ENCODE measurements at places on chromosomes 2 and 18.

DNA sequence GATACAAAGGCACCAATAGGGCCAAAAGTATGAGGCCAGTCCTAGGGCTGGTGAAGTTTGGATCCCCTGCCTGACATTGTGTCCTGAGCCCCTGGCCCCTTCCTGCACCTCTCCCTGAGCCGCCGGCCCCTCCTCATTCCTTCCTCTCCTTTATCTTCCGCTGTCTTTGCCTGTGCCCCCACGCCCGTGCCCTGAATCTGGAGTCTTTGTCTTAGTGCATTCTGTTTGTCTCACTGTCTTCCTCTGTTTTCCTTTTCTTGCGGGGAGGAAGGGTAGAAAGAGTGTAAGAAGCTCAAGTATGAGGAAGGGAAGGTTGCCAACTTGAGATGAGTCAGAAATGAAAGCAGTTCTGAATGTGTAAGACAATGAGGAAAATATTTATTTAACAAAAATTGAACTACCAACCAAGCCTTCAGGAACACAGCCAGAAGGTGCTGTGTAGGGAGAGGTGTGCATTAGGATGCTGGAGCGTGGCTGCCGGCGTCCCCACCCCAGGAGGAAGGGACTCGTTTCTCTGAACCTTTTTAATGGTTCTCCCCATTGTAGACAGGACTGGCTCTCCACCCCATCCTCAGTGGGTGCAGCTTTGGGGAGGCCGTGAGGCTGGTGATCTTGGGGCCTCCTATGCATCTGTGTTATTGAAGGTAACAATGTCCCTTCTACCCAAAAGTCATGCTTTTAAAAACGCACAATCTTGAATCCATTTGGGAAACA lies 133.1 kb downstream of the NEDD4L start:
- DNase-seq = peak; percentile 35

- no peak for DNase-seq
These were observed 143.9 kb downstream of the PXDN start for GRCh38 chr2:1600191-1601066.

GRCh38 chr2:85736456-85737355 lies 17.1 kb upstream of the ATOH8 start:
- DNase-seq = no peak

- peak; percentile 28 for DNase-seq
These were observed 480.9 kb downstream of the TSN start for GRCh38 chr2:122236152-122236874.

DNA sequence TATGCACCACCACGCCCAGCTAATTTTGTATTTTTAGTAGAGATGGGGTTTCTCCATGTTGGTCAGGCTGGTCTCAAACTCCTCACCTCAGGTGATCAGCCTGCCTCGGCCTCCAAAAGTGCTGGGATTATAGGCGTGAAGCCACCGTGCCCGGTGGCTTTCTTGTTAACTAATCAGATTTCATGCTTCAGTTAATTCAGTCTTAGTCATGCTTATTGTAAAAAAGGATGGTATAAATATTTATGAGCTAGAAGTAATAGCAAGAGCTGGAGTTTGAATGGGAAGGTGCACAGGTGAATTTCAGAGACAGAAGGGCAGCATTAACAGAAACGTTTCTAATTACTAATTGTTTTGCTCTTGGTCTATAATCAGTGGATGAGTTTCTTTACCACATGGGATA lies 10.3 kb downstream of the GEMIN6 start:
- no peak for DNase-seq

- DNase-seq = no peak
These were observed 87.1 kb downstream of the HS1BP3 start for GRCh38 chr2:20563833-20564232.

GRCh38 chr2:221567809-221568208 lies 4.3 kb downstream of the EPHA4 start:
- no peak for DNase-seq

DNA sequence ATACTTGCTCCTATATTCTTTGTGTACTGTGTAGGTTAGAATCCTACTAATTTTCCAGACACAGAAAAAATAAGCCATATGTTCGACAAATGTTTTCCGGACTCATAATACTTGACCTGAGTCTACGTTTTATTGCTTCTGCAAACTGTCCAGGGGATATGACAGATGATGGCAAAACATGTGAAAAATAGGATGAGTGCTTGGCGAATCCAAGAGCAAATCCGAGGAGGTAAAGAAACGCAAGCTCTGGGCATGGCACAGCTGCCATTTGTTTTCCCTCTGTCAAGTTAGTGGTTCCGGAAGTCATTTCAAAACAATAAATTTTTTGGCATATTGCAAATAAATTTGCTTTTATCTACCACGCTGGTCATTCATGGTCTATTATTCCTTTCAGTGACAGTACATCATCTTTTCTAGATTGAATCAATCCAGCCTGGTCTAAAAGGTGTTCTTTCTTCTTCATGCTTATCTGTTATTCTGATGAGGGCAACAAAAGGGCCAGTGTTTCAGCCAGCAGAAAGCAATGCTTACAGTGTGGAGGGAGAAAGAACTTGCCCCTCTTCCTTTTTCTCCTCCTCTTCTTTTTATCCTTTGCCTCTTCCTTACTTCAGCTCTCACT lies 476.1 kb upstream of the SOX11 start:
- DNase-seq = no peak

DNA sequence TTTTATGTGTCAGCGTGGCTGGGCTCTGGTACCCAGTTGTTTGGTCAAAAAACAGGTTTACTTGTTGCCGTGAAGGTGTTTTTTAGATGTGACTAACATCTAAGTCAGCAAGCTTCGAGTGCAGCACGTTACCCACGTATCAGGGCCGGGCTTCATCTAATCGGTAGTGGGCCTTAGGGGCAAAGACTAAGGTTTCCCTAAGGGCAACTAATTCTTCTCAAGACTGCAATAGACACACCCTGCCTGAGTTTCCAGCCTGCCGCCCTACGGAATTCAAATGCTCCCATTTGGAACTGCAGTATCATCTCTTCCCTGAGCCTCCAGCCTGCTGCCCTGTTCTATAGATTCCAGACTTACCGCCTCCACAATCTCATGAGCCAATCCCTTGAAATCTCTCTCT lies 27.7 kb downstream of the FHL2 start:
- DNase-seq = no peak

DNA sequence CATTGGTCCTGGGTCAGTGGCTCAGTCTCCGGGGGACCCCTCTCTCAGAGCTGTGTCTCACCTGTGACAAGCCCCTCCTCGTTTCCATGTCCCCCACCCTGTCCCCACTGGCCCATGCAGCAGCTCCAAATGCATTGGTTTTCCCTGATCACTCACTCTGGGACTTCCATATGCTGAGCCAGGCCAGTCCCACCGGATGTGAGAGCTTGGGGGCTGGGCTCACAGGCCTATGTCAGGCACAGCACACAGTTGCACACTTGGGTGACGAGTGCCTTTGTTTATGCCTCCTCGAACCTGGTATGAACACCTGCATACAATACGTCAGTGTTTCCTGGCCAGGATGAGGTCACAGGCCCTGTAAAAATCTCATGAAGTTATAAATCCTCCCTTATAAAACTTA lies 232.5 kb downstream of the TFCP2L1 start:
- no peak for DNase-seq

GRCh38 chr2:136534811-136535210 lies 230.5 kb upstream of the THSD7B start:
- no peak for DNase-seq

DNA sequence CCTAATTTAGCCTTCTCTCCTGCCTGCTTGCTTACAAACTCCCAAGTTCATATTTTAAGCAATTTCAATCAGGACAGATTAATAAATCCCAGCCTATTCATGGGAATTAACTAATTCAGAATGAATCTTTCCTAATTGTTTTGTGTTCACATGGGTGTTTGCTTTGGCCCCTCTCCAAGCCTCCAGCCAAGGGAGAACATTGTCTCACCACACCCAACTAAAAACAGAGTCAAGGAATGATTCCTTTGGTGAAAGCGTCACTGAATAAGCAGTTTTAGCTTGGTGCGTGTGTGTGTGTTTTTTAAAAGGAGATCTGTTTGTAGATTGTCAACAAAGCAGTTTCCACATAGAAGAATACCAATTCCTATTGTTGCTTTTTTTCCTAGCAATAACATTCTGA lies 43.0 kb upstream of the DSG1 start:
- no peak for DNase-seq

GRCh38 chr18:79005653-79006052 lies 26.0 kb downstream of the SALL3 start:
- DNase-seq = no peak

DNA sequence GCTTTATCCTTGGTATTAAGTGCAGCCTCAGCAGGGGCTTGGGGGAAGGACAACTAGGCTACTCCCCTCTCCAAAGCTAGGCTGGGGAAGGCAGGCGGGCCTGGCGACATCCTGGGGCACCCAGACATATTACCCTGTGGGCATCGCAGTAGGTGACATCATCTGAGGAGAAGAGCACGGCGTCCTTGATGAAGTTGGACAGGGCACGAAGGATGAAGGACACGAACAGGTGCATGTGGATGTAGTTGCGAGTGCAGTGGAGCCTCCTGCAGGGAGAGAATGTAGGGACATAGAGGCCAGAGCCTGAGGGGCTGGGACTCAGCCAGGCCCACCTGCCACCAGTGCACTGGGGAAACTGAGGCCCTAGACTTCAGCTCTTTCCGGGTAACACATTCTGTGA lies 32.3 kb downstream of the TMEM37 start:
- DNase-seq = no peak

DNA sequence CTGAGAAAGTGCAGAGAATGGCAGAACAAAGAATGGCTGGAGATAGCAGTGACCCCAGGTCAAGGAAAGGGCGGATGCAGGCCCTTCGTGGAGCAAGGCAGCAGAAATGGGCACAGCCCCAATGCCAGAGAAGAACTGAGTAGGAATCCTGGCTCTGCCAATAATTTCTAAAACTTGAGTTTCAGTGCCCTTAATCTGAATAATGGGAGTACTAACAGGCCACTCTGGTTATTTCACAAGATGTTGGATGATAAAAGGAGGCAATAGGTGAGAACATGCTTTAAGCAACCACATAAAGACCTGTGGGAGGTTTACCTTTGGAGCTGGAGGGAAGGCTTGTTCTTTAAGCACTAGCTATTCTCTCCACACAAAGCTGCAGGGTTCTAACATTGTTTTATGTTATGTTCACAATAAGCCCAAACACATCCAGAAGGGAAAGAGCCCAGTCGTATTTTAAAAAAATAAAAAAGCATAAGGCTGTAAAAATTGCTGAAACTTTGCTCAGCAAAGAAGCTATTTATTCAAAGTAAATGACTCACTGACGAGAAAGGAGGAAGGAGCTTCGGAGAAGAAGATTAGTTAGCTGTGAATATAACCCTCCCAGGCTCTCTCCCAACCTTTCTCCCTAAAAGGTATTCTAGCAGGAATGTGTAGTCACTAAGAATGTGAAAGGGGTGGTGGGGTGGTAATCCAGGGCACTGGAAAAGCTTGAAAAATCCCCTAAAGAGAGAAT lies 470.2 kb downstream of the TXNL1 start:
- DNase-seq = no peak

- no peak for DNase-seq
These were observed 20.8 kb upstream of the LYPD1 start for GRCh38 chr2:132690664-132691303.

GRCh38 chr2:70356941-70357683 lies 55.2 kb upstream of the FAM136A start:
- no peak for DNase-seq

GRCh38 chr18:4074647-4075046 lies 380.5 kb downstream of the DLGAP1 start:
- DNase-seq = no peak

DNA sequence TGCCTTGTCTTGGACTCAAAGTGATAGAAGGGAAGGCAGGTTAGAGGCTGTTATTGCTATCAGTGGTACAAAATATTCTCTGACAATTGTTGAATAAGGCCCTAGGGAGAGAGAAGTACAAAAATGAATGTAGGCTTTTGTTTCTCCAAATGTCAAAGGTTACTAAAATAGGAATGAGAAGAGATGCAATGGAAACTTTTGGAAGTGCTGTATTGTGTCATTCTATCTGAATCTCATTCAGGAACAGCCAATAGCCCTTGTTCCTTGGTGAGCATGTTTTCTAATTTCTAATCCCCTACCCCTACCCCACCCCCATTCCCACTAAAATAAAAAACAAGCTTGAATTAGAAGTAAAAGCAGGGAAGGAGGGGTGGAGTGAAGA lies 166.4 kb downstream of the GPD2 start:
- no peak for DNase-seq

GRCh38 chr2:26424221-26424620 lies 22.5 kb downstream of the DRC1 start:
- DNase-seq = no peak

DNA sequence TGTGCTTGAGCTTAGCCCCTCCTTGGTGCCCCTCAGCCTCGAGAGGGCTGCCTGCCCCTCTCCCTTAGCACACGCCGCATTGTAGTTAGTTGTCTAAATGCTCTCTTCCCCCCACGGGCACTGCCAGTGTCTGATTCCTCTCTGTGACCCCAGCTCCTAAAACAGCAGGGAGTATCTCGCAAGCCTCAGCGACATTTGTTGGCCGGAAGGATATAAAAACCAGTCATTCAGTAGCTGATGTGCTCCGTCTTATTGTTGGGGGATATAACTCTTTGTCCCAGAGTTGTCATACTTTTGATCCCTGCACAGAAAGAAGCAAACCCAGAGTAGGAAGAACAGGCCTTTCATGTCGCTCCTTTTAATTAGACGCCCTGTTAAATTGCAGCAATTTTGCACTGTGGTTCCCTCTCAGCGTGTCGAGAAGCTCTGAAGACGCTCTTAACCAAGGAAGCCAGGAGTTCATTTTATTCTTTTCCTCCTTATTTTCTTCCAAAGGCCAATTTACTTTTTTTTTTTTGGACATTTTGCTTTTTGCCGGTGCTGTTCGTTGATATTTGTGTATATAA lies 201.8 kb downstream of the KLHL29 start:
- no peak for DNase-seq

- no peak for DNase-seq
These were observed 9.8 kb upstream of the SAP130 start for GRCh38 chr2:128037649-128038048.

DNA sequence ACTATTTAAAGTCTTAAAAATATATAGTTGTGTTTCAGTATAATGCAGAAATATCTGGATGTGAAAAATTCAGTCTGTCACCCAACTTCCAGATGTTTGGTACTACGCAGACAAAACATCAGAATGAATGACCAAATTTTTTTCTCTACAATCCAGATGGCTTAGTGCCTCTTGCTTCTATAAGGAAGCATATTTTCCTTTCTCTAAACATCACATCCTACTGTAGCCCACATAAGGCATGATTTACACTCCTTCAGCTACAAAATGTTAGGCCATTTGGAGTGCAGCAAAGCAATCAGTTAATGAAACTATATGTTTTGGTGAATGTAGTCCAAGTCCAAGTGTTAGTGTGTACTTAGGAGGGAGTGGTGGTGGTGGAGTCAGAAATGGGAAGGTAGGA lies 162.9 kb upstream of the SIX2 start:
- DNase-seq = no peak

DNA sequence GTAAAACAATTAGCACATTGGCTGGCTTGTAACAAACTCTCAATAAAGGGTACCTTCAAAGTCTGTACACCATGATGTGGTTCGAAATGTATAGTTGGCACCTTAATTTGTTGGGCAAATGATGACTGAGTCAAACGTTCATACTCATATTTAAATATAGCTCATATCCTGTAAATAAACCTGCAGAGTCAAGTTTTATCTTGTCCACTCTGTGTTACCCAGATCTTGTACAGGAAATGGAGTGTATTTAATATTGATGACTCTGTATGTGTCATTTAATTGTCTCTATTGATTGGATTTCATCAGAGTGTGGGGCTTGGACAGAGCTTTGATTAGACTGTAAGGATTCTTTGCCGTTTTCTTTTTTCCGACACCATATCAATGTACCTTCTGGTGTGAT lies 805.6 kb upstream of the ZEB2 start:
- DNase-seq = no peak
